ENCODE measurements at places on chromosomes 7 and 10. TPM values are rescaled to one million over a fixed set of nuclear protein-coding genes. Genes with fewer than 3 reads are reported as not detected.

Gene SOSTDC1
- not detected for total RNA-seq

Gene IL2RA
- total RNA-seq, result not detected

Gene OLAH
- total RNA-seq, result 0.67 TPM

Gene CYP26A1
- not detected for total RNA-seq

Gene EPHB4
- total RNA-seq, result 81.0 TPM

Gene PRR15
- total RNA-seq, result 4.5 TPM
